ENCODE measurements at places on chromosomes 5 and 9. TPM values are rescaled to one million over a fixed set of nuclear protein-coding genes. Genes with fewer than 3 reads are reported as not detected.

- H3K27me3 ChIP-seq, result no peaks in the 10 kb centered on the region
- DNase-seq, result no peak
Measured at GRCh38 chr9:5025416-5025815, 40.3 kb downstream of the JAK2 start.

GRCh38 chr9:84170521-84171141, 169.9 kb downstream of the SLC28A3 start:
- peak overlapping the region; percentile 0 for H3K4me3 ChIP-seq
- no peaks in the 10 kb centered on the region for H3K36me3 ChIP-seq
- DNase-seq, result peak; percentile 97
- no peaks in the 10 kb centered on the region for H3K27me3 ChIP-seq
- H3K4me1 ChIP-seq, result peaks cover 22% of the 10 kb centered on the region

- H3K27me3 ChIP-seq, result no peaks in the 10 kb centered on the region
- DNase-seq, result no peak
- no peaks in the 10 kb centered on the region for H3K36me3 ChIP-seq
- H3K4me1 ChIP-seq, result no peaks in the 10 kb centered on the region
Measured at GRCh38 chr5:161895514-161895913, 47.6 kb downstream of the GABRA1 start.

DNA sequence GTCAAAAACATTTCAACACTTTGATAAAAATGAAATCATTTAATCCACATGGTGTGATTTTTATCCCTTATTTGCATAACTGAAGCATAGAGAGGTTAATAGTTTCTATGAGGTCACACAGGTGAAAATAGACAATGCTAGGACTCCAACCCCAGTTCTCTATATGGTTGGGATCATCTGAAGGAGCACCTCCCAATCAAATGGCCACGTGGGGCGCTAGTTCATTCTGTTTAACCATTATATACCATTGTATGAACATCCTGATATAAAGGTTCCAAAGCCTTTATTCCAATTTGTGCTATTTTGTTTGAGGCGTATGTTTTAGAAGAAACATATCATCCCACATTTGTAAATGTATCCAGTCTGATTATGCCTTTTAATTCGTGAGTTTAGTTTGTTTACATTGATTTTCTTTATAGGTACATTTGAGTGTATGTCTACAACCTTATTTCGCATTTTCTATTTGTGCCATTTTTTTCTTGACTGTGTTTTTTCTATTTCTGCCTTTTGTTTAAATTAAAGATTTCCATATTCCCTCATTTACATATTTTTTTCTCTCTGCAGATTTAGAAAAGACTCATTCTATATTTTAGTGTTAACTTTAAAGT, 1092.0 kb downstream of the MAT2B start:
- H3K27ac ChIP-seq, result no peak overlapping the region
- no peak for DNase-seq
- no peaks in the 10 kb centered on the region for H3K4me1 ChIP-seq
- H3K36me3 ChIP-seq, result no peaks in the 10 kb centered on the region
- no peaks in the 10 kb centered on the region for H3K27me3 ChIP-seq

- H3K27me3 ChIP-seq, result peaks cover 15% of the 10 kb centered on the region
- DNase-seq, result no peak
- H3K36me3 ChIP-seq, result no peaks in the 10 kb centered on the region
- peaks cover 16% of the 10 kb centered on the region for H3K4me1 ChIP-seq
Measured at GRCh38 chr9:98573749-98574278, 134.9 kb downstream of the GABBR2 start.

DNA sequence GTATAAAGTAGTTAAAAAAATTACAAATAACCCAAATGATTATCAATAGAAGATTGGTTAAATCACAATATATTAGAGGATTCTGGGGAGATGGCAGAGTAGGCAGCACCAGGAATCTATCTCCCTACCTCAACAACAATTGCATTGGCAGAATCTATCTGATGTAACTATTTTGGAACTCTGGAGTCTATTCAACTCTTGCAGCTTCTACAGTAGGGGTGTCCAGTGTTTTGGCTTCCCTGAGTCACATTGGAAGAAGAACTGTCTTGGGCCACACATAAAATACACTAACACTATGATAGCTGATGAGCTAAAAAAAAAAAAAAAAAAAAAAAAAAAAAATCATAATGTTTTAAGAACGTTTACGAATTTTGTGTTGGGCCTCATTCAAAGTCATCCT, 29.2 kb upstream of the ECM2 start:
- H3K36me3 ChIP-seq, result no peaks in the 10 kb centered on the region
- H3K27ac ChIP-seq, result peak overlapping the region; percentile 0
- H3K4me3 ChIP-seq, result no peak overlapping the region

DNA sequence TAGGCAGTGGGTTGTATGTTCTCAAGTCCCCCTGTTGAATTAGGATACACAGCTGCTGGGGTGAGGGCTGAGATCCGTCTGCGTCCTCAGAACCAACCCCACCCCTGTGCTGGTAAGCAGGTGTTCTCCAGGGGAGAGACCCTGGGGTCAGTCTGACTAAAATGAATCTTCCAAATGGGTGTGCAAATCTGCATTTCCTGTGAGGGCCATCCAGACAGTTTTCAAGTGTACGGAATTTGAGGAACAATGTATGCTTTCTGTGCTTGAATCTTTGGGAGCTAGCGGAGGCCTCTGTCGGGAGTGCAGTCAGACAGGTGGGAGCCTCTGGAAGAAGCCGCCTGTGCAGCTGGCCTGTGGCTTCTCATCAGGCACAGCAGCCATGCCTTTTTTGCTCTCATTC, 122.9 kb downstream of the MACROH2A1 start:
- no peak for DNase-seq
- H3K4me1 ChIP-seq, result no peaks in the 10 kb centered on the region
- no peaks in the 10 kb centered on the region for H3K36me3 ChIP-seq
- H3K4me3 ChIP-seq, result no peak overlapping the region
- H3K27ac ChIP-seq, result no peak overlapping the region

DNA sequence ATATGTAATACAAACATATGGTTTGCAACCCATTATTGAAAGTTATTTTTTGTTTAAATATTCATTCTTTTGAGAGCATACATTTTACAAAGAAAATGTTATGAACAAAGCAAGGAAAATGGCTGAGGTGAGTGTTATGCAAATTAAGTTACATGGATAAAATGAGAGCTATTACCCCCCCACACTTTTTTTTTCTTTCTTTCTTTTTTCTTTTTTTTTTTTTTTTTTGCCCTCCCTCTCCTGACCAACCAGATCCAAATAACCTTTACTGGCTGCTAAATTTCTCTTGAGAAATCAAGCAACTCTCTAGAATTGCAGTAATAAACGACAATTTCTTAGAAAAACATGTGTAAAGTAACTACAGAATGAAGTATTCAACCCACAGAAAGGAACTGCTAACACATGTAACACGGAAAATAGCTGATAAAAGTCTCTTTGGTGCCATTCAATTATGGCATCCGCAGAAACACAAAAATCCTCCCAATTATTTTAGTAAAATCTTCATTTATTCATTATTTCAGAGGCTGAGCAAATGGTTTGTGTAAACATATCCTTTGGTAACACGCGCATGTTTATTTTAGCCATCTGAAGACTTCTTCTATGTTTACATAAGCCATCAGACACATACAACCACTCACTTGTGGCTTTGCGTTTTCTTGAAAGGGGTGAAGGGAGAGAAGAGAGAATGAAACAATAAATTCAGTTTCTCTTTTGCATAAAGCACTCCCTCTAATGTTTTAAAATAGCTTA, 216.1 kb downstream of the NFIB start:
- no peaks in the 10 kb centered on the region for H3K27me3 ChIP-seq
- H3K4me1 ChIP-seq, result peaks cover 39% of the 10 kb centered on the region
- H3K4me3 ChIP-seq, result no peak overlapping the region
- DNase-seq, result peak; percentile 57
- peak overlapping the region; percentile 98 for H3K27ac ChIP-seq
- no peaks in the 10 kb centered on the region for H3K36me3 ChIP-seq

The LPAR1 gene
- 11.5 TPM for total RNA-seq

The CCL21 gene
- not detected for total RNA-seq

The DOCK8 gene
- total RNA-seq, result 4.4 TPM
